ENCODE measurements at places on chromosomes 4 and X. TPM values are rescaled to one million over a fixed set of nuclear protein-coding genes. Genes with fewer than 3 reads are reported as not detected.

EDA gene
- 5.6 TPM for total RNA-seq

DNA sequence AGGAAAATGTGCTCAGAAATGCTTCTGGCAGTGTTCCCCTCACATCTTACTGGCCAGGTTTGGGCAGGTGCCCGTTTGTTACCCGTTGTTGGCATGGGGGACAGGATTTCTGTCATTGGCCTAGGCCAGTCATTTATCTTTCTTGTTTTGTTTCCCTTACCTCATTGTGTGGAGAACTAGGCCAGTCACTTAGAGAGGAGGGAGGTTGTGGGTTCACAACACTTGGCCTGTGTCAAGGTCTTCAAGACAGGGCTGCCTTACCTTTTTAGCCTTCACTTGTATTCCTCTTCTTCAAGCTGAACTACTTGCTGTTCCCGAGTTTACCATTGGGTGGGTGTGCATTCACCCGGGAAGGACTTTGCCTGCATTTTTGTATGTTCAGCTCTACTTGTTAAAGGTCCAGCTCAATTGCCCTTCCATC is 17.7 kb downstream of the SNX25 start:
- no peaks in the 10 kb centered on the region for H3K36me3 ChIP-seq
- no peaks in the 10 kb centered on the region for H3K27me3 ChIP-seq
- no peak overlapping the region for H3K4me3 ChIP-seq

DNA sequence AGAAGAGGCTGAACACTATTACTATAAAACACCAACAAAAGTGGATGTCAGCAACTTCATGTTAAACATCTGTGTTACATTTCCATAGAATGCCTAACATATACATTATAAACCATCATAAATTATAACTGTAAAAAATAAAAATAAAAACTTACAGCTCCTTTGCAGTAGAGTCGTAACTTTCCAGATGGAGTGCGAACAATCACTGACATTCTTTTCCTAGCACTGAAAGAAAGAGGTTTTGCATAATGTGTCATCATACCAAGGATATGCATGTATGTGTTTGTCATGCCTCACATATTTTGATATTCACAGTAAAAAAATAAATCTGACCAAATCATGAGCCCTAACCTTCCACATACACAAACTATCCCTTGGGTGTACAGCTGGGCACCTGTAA is 113.1 kb downstream of the ATP8A1 start:
- peaks cover 4% of the 10 kb centered on the region for H3K36me3 ChIP-seq
- no peak overlapping the region for H3K27ac ChIP-seq
- H3K4me1 ChIP-seq = no peaks in the 10 kb centered on the region
- H3K27me3 ChIP-seq = no peaks in the 10 kb centered on the region
- no peak overlapping the region for H3K4me3 ChIP-seq
- DNase-seq = no peak

TENM3 gene
- 2.5 TPM for total RNA-seq

- no peak overlapping the region for H3K4me3 ChIP-seq
- H3K36me3 ChIP-seq = no peaks in the 10 kb centered on the region
- no peak overlapping the region for H3K27ac ChIP-seq
- no peaks in the 10 kb centered on the region for H3K27me3 ChIP-seq
Measured at GRCh38 chr4:37584071-37584470, 102.1 kb downstream of the RELL1 start.

KCNE5 gene
- total RNA-seq = 0.50 TPM

ARHGEF9 gene
- 57.7 TPM for total RNA-seq

- no peak overlapping the region for H3K27ac ChIP-seq
- no peaks in the 10 kb centered on the region for H3K36me3 ChIP-seq
- H3K4me3 ChIP-seq = no peak overlapping the region
- DNase-seq = no peak
- H3K27me3 ChIP-seq = no peaks in the 10 kb centered on the region
- H3K4me1 ChIP-seq = peaks cover 9% of the 10 kb centered on the region
Measured at GRCh38 chr4:48634688-48635308, 144.7 kb downstream of the ZAR1 start.

TMEM154 gene
- total RNA-seq = 1.6 TPM

GRCh38 chrX:68697036-68697435 is 49.6 kb downstream of the STARD8 start:
- H3K4me3 ChIP-seq = peak overlapping the region; percentile 18
- no peaks in the 10 kb centered on the region for H3K27me3 ChIP-seq
- peak overlapping the region; percentile 92 for H3K27ac ChIP-seq
- H3K36me3 ChIP-seq = no peaks in the 10 kb centered on the region
- peaks cover 5% of the 10 kb centered on the region for H3K4me1 ChIP-seq

- no peak overlapping the region for H3K4me3 ChIP-seq
- H3K4me1 ChIP-seq = peaks cover 7% of the 10 kb centered on the region
- no peaks in the 10 kb centered on the region for H3K36me3 ChIP-seq
- H3K27me3 ChIP-seq = no peaks in the 10 kb centered on the region
Measured at GRCh38 chrX:13235930-13236329, 83.9 kb downstream of the ATXN3L start.

DNA sequence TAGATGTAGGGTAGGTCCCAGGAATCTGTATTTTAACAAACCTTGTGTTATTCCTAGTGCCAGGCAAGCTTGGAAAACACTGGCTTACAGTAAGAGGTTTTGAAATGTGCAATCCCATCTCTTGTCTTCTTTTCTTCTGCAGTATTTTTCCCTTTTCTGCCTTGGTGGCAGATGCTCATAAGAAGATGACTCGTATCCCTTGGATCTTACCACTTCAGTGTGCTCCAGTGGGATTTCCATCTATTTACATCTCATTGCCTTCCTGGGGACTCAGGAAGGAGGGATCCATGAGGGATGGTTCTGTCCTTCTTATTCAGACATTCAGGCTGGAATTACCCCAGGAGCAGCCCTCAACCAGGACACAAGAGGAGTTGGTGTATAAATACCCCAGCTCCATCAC is 136.6 kb downstream of the NHS start:
- no peaks in the 10 kb centered on the region for H3K27me3 ChIP-seq
- no peaks in the 10 kb centered on the region for H3K4me1 ChIP-seq
- DNase-seq = no peak
- no peak overlapping the region for H3K27ac ChIP-seq
- H3K4me3 ChIP-seq = no peak overlapping the region
- H3K36me3 ChIP-seq = no peaks in the 10 kb centered on the region

DNA sequence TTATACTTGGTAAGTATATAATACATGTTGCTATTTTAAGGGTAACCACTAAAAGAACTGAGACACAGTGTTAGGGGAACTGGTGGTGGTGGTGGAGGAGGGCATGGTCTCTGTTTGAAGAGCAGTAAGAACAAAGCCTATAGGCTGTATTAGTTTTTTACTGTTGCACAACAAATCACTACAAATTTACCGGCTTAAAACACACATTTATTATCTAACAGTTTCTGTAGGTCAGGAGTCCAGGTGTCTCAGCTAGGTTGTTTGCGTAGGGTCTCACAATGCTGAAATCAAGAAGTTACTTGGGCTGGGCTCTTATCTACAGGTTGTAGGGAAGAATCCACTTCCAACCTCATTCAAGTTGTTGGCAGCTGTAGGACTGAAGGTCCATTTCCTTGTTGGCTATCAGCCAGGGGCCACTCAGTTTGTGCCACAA is 52.6 kb downstream of the CASK start:
- H3K4me1 ChIP-seq = no peaks in the 10 kb centered on the region
- no peak for DNase-seq
- no peaks in the 10 kb centered on the region for H3K36me3 ChIP-seq
- no peaks in the 10 kb centered on the region for H3K27me3 ChIP-seq
- no peak overlapping the region for H3K27ac ChIP-seq

- no peaks in the 10 kb centered on the region for H3K27me3 ChIP-seq
- DNase-seq = peak; percentile 90
- peaks cover 32% of the 10 kb centered on the region for H3K36me3 ChIP-seq
- H3K27ac ChIP-seq = peak within 1 kb of the TSS; percentile 95
- H3K4me1 ChIP-seq = peaks cover 5% of the 10 kb centered on the region
- peak within 1 kb of the TSS; percentile 88 for H3K4me3 ChIP-seq
Measured at GRCh38 chr4:77156912-77157858, at the start of gene CCNG2. TSS of gene CCNG2 (plus strand) at chr4:77157207. CDS start at chr4:77158533, 1,326 bp downstream.

DNA sequence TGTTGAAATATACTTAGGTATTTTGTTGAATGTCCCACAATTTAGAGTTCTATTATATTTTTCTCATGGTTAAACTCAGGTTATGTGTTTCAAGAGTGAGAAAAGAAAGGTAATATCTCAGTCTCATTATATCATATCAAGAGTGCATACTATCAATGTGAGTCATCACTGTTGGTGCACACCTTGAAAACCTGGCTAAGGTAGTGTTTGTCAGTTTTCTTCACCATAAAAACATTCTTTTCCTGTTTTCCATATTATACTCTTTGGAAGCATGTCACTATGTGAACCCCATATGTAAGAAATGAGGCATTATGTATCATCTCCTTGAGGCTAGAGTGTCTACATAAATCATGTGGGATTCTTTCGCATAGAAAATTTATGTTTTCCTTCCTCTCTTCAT is 307.6 kb upstream of the CTSO start:
- no peaks in the 10 kb centered on the region for H3K4me1 ChIP-seq
- no peak for DNase-seq
- H3K27ac ChIP-seq = no peak overlapping the region
- no peaks in the 10 kb centered on the region for H3K36me3 ChIP-seq
- H3K4me3 ChIP-seq = no peak overlapping the region

DNA sequence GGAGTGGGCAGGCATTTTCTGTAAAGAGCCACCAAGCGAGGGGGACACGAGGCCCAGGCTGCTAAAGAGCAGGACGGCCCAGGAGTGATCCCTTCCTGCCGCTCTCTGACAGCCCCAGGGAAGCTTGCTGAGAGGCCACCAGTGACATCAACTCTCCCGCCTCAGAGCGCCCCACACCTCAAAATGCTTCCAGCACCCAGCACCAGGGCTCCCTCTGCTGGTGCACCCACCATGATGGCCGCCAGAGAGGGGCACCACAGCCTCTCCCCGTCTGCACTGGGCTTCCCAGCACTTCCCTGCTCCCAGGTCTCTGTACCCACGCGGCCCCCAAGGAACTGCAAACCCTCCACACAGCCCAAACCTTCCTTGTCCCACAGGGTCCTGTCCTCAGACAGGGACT is 40.4 kb downstream of the GAK start:
- H3K27me3 ChIP-seq = no peaks in the 10 kb centered on the region
- no peak overlapping the region for H3K27ac ChIP-seq
- H3K4me1 ChIP-seq = no peaks in the 10 kb centered on the region
- no peak for DNase-seq

DNA sequence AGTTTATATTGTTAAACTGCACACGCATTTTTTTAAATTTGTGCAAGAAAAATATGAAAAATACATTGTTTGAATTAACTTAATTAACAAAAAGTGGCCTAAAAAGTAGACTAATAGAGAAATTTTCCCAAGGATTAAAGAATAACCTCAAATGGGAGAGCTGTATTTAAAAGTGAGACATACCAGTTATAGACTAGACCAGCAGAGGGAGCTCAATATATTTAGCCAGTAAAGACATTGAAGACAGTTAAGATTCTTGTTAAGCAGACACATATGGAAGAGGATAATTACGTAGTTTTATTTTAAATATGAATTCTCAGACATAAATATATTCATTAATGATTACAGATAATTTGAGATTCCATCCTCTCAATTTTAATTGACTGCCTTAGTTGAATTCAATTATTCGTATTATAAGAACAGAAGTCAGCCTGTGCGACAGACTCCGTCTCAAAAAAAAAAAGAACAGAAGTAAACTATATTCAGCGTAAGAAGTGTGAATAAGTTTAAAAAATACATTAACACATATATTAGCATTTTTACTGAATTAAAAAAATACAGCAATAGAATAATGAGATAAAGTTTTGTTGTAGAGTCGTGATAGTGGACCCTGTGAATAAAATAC is 64.8 kb downstream of the GLRA3 start:
- H3K27me3 ChIP-seq = no peaks in the 10 kb centered on the region
- no peak overlapping the region for H3K27ac ChIP-seq
- DNase-seq = no peak
- no peaks in the 10 kb centered on the region for H3K4me1 ChIP-seq

FAM114A1 gene
- 16.7 TPM for total RNA-seq

GRCh38 chr4:101763576-101763975 is 27.0 kb upstream of the BANK1 start:
- H3K27me3 ChIP-seq = no peaks in the 10 kb centered on the region
- H3K4me3 ChIP-seq = no peak overlapping the region
- no peak for DNase-seq
- no peaks in the 10 kb centered on the region for H3K4me1 ChIP-seq
- no peaks in the 10 kb centered on the region for H3K36me3 ChIP-seq
- H3K27ac ChIP-seq = no peak overlapping the region

DNA sequence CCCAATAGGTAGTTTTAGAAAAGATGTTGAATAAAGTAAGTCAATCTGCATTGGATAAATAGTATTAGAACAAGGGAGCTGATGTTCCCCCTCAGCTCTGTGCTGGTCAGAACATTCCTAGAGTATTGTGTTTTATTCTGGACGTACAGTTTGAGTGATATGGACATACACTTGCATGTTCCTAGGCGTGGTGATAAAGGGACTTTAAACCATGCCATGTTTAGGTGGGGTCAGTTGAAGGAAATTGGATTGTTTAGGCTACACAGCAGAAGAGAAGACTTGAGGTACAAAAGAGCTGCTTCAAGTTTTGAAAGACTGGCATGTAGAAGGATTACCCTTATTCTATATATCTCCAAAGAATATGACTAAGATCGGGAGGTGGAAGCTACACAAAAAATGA is 21.6 kb downstream of the GK start:
- H3K36me3 ChIP-seq = no peaks in the 10 kb centered on the region
- H3K4me3 ChIP-seq = no peak overlapping the region
- H3K27me3 ChIP-seq = no peaks in the 10 kb centered on the region
- no peak overlapping the region for H3K27ac ChIP-seq
- no peaks in the 10 kb centered on the region for H3K4me1 ChIP-seq

OCIAD1 gene
- total RNA-seq = 175 TPM

- H3K4me3 ChIP-seq = no peak overlapping the region
- no peaks in the 10 kb centered on the region for H3K27me3 ChIP-seq
- DNase-seq = no peak
- H3K36me3 ChIP-seq = no peaks in the 10 kb centered on the region
- H3K27ac ChIP-seq = no peak overlapping the region
- no peaks in the 10 kb centered on the region for H3K4me1 ChIP-seq
Measured at GRCh38 chr4:153260553-153261300, 56.5 kb downstream of the TRIM2 start.

DNA sequence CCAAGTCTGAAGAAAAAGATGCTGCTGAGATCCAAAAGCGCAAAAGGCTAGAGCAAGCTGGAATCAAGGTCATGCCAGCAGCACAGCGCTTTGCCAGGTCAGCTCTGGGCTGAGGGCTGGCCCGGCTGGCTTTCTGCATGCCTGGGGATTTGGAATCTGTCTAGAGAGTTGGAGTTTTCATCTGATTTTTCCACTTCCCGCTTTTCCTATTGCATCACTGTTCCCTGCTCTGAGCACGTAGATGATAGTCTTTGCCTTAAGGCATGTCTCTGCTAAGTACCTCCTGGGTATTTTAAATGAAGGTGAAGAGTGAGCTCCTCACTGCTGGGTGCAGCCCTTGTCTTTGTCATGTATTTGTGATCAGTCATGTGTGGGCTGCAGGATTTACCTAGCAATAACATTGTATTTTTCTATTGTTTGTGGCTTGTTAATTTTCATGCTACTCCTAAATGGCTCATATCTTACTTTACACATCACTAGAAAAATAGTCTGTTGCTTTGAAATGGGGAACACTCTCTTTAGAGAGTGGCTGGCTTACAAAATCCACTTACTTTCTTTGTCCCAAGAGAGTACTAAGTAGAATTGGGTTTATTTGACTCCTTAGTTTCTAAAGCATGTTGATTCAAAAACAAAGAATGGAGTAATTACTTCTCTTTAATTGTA is 82.8 kb downstream of the LIMCH1 start:
- H3K4me1 ChIP-seq = peaks cover 26% of the 10 kb centered on the region
- no peak for DNase-seq
- no peaks in the 10 kb centered on the region for H3K27me3 ChIP-seq
- H3K36me3 ChIP-seq = no peaks in the 10 kb centered on the region

SERPINA7 gene
- not detected for total RNA-seq

GRCh38 chr4:36230534-36230933 is 13.8 kb downstream of the ARAP2 start:
- no peak overlapping the region for H3K27ac ChIP-seq
- H3K27me3 ChIP-seq = no peaks in the 10 kb centered on the region
